ENCODE measurements at places on chromosomes 3 and 15.

- no peak for DNase-seq
Measured at GRCh38 chr15:72735111-72735510, 48.4 kb downstream of the ADPGK start.

- DNase-seq: no peak
Measured at GRCh38 chr3:32888739-32889138, 62.7 kb upstream of the CCR4 start.

GRCh38 chr3:181839916-181840297 lies 128.2 kb downstream of the SOX2 start:
- DNase-seq: no peak

- no peak for DNase-seq
Measured at GRCh38 chr3:39540162-39540921, 72.9 kb downstream of the MOBP start.

DNA sequence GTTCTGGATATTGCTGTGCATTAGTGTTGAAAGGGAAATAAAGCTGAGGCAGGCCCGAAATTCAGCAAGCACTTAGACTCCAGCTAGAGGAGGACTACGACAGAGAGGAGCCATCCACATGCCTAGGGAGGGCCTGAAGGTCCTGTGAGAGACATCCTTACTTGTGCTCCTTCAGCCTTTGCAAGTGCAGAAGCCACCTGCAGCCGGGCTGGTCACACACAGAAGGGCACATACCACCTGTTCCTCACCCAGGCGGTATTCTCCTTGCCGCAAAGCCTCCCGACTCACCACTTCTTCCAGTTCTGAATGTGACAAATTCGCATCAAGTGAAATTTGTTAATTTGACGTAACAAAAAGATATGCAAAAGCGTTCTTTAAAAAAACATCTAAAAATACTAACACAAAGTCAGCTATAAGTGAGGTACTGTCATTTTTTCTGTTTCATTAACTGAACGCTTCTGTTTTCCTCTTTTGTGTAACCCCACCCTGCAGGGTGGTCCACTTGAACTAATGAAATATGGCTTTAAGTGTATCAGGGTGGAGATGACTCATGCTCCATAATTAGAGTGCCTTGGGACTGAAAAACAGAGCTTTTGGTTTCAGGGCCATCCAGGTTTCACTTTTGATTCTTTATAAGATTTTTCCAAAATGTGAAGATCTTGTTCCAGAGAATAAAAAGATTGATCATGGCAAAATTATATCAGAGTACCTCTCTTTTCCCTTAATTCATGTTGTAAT lies 467.9 kb upstream of the ATP11B start:
- peak; percentile 56 for DNase-seq
